ENCODE measurements at places on chromosomes 11 and 22. TPM values are rescaled to one million over a fixed set of nuclear protein-coding genes. Genes with fewer than 3 reads are reported as not detected.

DNA sequence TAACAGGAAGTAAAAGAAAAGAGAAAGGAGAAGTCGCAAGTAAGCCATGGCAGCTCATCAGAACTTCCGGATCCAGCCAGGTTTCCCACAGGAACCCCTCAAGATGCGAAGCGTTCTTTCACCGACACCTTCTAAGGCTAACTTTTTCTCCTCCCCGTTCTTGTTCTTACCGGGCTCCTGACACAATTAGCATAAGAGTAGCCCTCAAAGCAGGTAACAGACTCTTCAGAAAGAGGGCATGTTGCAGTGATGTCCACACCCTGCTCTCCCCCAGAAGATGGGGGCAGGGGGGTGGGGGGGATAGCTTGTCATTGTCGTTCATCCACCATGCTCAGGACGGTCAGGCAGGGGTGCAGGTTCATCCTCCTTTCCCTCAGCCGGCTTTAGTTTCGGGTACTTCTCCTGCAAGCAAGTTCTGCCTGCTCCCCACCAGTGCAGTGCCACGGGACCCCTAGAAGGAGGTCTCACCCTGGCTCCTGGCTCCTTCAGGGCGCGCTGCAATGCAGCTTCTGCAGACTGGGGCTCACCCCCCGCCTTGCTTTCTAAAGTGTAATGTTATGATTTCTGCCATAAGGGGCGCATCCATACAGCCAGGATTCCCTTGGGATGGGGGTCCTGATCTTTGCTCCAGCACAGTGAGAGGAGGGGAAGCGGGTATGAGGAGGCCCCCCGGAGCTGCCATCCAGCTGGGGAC, 2.3 kb downstream of the OPCML start:
- ATAC-seq, result no peak

DNA sequence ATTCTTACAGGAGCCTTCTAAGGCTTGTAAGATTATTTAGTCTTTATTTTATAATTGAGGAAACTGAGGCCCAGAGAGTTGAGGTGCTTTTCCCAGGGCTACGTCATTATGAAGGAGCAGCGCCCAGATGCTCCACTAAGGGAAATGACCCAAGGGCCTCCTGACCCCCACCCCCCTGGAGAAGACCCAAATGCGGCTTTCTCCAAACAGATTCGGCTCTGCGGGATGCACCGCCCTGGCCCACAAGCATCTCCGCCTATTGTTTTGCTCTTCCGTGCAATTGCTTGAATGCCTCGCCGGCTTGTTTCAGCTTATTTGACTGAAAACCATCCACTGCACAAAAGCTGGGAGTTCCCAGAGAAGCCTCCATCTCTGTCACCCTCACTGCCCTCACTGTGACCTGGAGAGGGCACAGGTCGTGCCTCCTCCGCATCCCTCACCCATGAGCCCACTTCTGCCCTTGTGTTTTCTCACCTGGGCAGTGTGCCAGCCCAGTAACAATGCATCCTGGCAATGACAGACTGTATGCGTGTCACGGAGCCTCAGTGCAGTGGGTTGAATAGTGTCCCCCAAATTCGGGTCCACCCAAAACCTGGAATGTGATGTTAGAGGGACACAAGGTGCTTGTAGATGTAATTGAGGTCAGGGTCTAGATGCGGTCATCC, 790.2 kb downstream of the TBC1D22A start:
- no peak for ATAC-seq

The GSTT2B gene
- total RNA-seq, result not detected

- no peak for ATAC-seq
These were observed 618.9 kb downstream of the BRD1 start for GRCh38 chr22:49208768-49209252.

DNA sequence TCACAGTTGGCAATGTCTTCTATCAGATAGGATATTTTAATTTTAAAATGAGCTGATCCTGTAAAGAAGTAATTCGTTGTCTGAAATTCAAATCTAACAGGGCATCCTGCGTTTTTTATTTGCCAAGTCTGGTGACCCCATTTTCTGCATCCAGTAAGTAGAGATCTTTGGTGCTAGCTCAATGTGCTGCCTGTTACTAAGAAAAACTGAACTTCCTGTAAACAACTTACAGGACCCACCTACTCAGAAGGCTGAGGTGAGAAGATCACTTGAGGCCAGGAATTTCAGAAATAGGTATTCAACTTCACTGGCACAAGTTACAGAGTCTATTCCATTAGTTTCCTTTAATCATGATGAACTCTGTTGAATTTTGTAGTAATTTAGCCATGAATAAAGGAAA, 4.0 kb downstream of the ARL14EP start:
- no peak for ATAC-seq

The RAB1B gene
- 102 TPM for total RNA-seq

The PHETA2 gene
- total RNA-seq, result 21.3 TPM

DNA sequence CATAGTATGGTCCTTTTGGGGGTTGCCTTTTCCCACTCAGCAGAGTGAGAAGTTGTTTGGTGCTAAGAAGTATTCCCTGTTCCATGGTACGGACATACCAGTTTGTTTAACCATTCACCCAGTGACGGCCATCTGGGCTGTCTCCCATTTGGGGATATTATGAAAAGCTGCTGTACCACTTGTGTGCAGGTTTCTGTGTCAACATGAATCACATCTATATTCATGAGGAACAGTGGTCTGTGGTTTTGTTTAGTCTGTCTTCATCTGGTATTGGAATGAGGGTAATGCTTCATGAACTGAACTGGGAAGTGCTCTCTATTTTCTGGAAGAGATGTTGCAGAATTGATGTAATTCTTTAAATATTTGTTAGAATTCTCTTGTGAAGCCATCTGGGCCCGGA, 89.5 kb downstream of the TRMU start:
- no peak for ATAC-seq

The SYCE3 gene
- not detected for total RNA-seq

DNA sequence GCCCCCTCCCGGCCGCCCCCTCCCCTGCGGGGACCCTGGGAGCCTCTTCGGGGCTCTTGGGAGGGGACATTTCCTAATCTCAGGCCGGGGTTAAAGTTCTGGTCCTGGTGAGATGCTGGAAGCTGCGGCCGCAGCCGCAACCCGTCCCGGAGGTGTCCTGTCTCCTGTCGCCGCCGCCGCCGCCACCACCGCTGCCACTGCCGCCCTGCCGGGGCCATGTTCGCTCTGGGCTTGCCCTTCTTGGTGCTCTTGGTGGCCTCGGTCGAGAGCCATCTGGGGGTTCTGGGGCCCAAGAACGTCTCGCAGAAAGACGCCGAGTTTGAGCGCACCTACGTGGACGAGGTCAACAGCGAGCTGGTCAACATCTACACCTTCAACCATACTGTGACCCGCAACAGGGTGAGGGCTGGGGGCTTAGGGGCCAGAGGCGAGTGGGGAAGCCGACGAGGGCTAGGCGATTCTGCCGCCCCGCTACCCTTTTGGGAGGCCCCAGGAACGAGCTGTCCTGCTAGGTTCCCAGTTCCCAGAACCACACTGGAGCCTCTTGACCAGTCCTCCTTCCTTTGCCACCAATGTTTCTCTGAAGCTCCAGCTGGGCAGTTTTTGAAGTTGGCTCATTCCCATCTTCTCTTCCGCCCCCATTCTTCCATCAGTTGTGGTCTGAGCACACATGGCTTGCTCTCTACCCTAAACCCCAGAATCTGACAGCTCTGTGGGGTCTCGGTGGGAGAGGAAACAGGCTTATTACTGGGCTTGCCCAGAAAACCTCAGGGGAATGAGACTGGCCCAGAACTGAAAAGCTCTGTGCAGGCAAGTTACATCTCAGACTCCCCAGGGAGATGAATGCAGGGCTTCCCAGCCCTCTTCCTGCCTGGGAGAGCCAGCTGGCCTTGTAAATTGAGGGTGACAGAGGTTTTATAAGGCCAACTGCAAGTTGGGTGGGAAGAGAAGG, 781 bp downstream of the SIDT2 start:
- ATAC-seq, result peak; percentile 42

- ATAC-seq, result peak; percentile 39
These were observed 12.3 kb downstream of the KCNJ5 start for GRCh38 chr11:128903248-128904061.

The SCGB2A2 gene
- 40.0 TPM for total RNA-seq

DNA sequence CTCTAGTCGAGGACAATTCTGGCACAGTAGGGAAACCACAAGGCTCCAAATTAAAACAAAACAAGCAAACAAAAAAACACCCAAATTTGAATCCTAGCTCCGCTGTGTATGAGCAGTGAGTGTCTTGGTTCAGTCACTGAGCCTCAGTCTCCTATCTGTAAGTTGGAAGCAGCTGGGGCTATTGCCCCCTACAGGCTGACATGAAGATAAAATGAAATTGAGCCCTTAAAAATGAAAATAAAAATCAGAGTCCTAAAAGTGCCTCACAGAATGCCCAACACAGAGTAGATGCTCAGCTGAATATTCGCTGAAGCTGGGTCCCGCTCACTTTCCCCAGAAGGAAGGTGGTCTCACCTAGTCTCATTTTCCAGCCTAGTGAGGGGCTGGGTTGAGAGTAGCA, 65.2 kb downstream of the PDE2A start:
- ATAC-seq, result no peak

DNA sequence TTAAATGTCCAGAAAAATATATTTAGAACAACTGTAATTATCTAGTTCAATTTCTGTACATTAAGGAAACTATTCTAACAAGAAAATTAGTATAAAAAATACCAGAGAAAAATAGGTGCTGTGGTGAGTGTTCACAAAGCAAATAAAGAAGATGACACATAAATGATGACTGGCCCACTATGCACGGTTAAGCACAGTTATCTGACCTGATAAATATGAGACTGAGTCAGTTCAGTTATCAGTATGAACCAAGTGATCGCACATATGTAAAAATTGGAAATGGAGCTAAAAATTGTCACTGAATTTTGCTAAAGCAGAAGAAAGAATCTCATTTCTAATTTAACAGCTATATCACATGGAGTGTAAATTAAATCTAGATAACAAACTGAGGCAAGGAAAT, 18.8 kb upstream of the MAML2 start:
- no peak for ATAC-seq

The MS4A6A gene
- 119 TPM for total RNA-seq

DNA sequence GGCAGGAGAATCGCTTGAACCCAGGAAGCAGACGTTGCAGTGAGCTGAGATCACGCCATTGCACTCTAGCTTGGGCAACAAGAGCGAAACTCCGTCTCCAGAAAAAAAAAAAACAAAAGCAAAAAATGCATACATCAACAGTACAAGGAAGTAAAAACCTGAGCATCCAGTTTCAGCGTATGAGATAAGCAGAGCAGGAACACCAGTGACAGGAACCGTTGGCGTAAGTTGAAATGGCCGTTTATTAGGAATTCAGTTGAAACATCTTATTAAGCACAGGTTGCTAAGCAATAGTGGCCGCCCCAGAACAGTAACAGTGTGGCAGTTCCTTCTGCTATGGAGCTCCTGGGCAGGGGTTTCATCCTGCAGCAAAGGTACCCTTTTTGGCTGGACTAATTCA, 4.0 kb upstream of the L3MBTL2 start:
- ATAC-seq, result no peak

The CRKL gene
- total RNA-seq, result 42.5 TPM

- no peak for ATAC-seq
These were observed 654.2 kb downstream of the NELL1 start for GRCh38 chr11:21323617-21324016.

DNA sequence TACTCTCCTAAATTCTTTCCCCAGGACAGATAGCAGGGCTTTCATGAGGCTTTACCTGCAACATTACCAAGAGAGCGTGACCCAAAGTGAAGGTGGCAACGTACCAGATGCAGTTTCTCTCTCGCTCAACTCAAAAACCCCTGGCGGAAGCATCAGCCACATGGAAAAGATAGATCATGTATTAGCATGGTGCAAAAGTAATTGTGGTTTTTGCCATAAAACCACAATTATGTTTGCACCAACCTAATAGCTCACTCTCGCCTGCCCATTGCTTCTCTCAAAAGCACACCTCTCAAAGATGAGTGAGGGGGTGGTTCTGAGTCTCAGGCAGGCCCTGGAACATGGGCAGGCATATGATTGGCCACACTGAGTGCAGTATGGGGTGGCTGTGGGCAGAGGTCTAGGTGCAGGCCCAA, 7.0 kb downstream of the MS4A6A start:
- no peak for ATAC-seq

The MUC5AC gene
- total RNA-seq, result not detected

The PGA5 gene
- total RNA-seq, result not detected

The ADAMTS8 gene
- total RNA-seq, result 45.6 TPM

The CLDN5 gene
- total RNA-seq, result 124 TPM

- no peak for ATAC-seq
These were observed 12.8 kb downstream of the PARVG start for GRCh38 chr22:44193535-44193891.

The CARD16 gene
- total RNA-seq, result 3.0 TPM

GRCh38 chr11:88122956-88123355, 52.3 kb downstream of the RAB38 start:
- no peak for ATAC-seq

The KRTAP5-2 gene
- not detected for total RNA-seq

- ATAC-seq, result no peak
These were observed 90.2 kb downstream of the SEZ6L start for GRCh38 chr22:26259510-26259909.

The PRSS23 gene
- 61.2 TPM for total RNA-seq

- ATAC-seq, result no peak
These were observed 69.6 kb downstream of the PPP2R1B start for GRCh38 chr11:111696556-111696955.

GRCh38 chr22:50165436-50166123, 5.0 kb upstream of the PANX2 start:
- ATAC-seq, result no peak

- ATAC-seq, result no peak
These were observed 188.2 kb upstream of the ANO3 start for GRCh38 chr11:26143566-26144290.

DNA sequence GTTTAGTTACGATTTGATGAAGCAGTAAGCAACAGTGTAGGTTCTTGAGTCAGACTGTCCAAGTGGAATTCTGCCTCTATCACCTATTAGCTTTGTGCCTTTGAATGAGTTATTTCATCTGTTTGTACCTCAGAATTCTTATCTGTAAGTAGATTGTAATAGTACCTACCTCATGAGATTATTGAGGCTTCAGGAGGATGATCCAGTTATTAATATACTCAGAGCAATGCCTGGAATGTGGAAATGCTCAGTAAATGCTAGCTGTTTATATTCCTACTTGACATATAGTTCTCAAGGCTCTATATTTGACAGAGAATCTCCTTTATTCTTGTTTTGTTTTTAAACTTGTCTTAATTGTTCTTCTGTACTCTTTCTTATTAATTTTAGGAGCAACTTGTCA, 70.1 kb downstream of the SFI1 start:
- ATAC-seq, result no peak

The MMP13 gene
- total RNA-seq, result not detected

The MED17 gene
- 29.7 TPM for total RNA-seq

- ATAC-seq, result no peak
These were observed 81.9 kb upstream of the RCN1 start for GRCh38 chr11:32008880-32009551.

GRCh38 chr11:110453684-110454354, 24.1 kb downstream of the FDX1 start:
- ATAC-seq, result no peak
